Jurkat, Clone E6-1 (cell line): ENCODE measurements at places on chromosomes 3 and 15.

DNA sequence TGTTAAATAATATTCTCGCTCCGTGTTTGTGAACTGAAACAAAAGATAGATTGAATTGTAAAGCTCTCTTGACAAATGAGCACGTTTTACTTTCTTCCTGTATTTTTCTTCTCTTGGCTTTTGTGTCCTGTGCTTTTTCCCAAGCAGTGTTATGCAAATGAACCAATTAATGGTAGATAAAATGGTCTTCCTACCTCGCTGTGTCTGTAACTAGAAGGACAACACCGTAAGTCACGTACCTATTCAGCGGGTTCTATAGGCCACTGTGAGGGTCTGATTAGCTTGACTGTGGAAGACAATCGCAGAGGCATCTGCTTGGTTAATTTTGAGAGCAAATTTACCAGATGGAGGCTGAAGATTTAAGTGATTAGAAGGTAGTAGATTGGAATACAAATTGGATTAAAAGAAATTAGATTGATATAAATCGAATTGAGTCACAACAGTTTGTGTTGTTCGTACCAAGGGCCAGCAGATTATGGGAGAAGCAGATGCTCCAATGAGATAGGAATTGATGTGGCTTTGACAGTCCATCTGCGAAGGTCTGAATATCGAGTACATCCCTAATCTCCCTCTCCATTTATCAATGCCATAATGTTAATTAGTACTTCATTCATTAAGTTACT is 40.2 kb downstream of the ROBO2 start:
- DNase-seq = no peak

DNA sequence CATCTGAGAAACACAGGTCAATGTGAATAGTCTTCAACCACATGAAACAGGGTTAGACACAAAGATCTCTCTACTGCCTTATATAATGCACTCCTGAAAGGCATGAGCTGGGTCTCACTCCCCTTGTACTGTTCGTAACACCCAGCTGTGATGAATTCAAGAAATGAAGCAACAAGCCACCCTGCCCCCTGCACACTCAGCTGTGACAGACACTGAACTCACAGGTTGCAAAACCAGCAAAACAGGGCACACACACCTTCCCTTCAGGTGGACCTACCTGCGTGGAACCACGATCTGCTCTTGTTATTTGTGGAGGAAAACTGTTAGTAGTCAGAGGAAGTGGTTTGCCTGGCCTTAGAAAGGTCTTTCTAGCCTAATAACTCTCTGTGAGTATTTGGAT is 64.5 kb downstream of the CERS3 start:
- DNase-seq = no peak

- DNase-seq = no peak
Observed at GRCh38 chr3:31592764-31593163, 60.0 kb downstream of the STT3B start.

DNA sequence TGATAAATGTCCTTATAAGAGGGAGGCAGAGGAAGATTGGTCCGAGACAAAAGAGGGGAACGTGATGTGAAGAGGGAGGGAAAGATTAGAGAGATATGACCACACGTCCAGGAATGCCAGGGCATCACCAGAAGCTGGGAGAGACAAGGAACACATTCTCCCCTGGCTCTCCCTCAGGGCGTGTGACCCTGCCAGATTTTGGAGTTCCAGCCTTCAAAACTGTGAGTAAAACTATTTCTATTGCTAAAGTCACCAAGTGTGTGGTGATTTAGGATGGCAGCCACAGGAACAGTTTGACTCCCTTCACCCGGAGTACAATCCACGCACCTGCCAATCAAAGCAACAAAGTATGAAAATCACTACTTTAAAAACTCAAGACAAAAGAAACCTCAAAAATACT is 32.1 kb upstream of the TJP1 start:
- no peak for DNase-seq

DNA sequence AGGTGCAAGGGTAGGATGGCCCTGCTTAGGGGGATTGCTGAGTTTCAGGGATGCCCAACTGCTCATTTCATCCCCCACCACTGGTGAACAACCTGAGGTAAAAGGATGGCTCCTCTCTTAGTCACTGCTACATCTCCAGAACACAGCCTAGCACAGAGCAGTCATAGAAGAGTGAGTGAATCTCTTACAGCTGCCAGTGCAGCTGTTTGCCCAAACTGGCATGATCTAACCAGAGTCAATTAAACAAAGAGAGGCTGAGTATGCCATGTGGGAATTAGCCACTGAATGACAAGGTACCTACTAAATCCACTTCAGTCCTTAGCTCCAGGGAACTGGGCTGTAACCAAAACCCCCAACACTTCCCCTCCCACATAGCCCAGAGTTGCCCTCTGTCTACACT is 6.8 kb upstream of the NCKIPSD start:
- DNase-seq = no peak

DNA sequence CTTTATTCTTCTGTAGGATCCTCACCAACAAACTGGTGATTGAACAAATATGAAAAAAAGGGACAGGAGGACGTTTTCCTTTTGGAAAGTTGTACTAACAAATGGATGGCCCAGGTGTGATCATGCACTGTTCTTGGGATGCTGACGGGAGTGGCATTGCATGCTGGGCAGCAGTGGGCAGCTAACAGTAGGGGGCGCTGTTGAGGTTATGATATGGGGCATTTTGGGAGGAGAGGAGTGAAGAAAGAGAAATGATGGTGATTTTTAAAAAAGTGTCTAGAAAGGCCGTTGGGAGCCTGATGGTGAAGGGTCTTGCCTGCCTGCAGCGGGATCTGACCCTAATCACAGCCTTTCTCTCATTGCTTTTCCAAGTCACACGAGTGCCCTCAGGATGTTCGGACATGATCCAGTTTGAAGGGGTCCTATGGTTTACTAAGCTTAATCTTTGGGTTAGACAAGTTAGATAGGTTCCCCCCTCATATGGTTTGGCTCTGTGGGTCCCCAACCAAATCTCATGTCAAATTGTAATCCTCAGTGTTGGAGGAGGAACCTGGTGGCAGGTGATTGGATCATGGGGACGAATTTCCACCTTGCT is 46.2 kb upstream of the PRTG start:
- DNase-seq = peak; percentile 8

- no peak for DNase-seq
Observed at GRCh38 chr15:27692438-27692837, 406.7 kb downstream of the OCA2 start.

GRCh38 chr3:117045143-117045542 is 335.6 kb downstream of the TUSC7 start:
- no peak for DNase-seq

DNA sequence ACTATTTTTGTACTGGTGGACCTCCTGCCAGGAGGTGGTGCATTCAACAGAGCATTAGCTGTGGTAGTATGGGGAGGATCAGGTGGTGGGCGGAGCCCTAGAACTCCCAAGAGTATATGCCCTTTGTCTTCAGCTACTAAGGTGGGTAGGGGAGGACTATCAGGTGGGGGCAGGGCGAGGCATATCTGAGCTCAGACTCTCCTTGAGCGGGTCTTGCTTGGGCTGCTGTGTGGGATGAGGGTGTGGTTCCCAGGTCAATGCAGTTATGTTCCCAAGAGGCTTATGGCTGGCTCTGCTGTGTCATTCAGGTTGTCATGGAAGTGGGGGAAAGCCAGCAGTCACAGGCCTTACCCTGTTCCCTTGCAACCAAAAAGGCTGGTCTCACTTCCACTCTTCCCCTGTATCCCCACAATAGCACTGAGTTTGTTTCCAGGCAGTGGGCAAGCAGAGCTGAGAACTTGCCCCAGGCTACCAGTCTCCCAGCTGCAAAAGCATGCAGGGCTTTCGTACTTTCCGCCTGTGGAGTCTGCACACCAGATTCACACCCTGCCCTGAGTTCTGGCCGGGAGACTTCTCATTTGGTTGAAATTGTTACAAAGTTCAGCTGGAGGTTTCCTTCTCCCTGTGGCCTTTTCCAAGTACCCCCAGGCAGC is 93.7 kb upstream of the DPPA4 start:
- DNase-seq = no peak
